ENCODE measurements at places on chromosomes 5 and 9.

- no peak for DNase-seq
Observed at GRCh38 chr9:136508729-136509500, 26.1 kb upstream of the SEC16A start.

DNA sequence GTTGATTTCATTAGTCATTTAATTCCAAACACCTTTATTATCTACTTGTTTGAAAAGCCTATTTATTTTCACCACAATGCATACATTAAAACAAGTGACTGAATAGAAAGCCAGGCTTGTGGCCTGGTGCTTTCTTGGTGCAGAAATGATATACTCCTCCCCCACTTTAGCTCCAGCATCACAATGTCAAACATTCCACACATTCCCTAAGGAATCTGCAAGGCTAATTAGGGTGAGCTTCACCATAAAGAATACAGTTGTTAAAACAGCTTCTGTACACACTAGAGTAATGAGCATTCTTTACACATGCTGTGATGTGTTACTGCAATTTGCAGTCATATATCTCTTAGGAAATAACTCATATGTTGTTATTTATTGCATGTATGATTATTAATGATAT lies 705.7 kb downstream of the CETN3 start:
- DNase-seq: no peak

DNA sequence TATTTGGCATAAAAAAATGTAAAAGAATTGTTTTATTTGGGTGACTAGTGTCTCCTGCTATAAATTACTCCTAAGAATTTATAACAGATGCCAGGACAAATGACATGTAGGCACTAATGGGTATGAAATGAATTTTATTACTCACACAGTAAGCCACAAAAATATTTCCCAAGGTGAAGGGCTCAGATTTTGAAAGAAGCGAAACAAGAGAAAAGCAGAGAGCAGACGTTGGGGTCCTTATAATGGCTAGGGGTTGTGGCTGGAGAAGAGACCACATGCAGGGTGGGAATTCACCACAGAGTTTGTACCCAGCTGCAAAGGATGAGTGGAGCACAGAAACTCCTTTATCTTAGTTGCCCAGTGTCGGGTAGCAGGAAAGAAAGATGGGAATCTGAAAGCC lies 45.0 kb upstream of the PRR16 start:
- no peak for DNase-seq

GRCh38 chr5:73902327-73903051 lies 276.5 kb downstream of the ARHGEF28 start:
- no peak for DNase-seq

GRCh38 chr9:135514342-135515082 lies 6.7 kb upstream of the LCN1 start:
- no peak for DNase-seq

- no peak for DNase-seq
Observed at GRCh38 chr9:127049581-127049980, 72.9 kb downstream of the ANGPTL2 start.

DNA sequence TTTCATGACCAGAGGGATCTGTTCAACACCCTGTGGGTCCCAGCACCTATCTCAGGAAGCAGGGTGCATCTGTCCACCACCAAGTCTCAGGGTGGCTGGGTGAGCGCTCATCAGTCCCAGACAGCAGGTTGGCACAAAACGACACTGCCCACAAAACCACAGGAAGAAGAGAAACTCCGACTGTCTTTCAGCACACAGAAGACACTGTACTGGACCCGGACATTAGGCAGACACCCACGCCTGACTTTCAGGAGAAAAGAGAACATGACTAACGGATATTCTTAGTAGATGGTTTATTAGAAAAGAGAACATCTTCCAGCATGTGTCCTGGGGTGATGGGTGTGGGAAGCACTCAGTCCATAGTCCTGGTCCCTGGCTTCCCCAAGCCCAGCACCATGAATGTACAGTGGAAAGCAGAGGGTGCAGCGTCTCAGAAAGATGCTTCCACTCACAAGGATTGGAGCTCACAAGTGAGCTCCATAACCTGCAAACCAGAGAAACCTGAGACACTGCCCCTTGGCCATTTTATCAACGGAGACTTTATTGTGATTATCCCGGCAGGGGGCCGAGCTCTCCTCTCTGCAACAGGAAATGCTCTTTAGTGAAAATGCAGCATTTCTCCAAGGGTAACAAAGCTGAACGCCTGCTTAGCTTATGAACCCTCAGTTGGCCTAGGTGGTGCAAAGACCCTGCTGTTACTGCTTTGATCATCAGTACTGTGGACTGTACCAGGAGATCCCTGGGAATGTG lies 35.8 kb upstream of the LCP2 start:
- no peak for DNase-seq

DNA sequence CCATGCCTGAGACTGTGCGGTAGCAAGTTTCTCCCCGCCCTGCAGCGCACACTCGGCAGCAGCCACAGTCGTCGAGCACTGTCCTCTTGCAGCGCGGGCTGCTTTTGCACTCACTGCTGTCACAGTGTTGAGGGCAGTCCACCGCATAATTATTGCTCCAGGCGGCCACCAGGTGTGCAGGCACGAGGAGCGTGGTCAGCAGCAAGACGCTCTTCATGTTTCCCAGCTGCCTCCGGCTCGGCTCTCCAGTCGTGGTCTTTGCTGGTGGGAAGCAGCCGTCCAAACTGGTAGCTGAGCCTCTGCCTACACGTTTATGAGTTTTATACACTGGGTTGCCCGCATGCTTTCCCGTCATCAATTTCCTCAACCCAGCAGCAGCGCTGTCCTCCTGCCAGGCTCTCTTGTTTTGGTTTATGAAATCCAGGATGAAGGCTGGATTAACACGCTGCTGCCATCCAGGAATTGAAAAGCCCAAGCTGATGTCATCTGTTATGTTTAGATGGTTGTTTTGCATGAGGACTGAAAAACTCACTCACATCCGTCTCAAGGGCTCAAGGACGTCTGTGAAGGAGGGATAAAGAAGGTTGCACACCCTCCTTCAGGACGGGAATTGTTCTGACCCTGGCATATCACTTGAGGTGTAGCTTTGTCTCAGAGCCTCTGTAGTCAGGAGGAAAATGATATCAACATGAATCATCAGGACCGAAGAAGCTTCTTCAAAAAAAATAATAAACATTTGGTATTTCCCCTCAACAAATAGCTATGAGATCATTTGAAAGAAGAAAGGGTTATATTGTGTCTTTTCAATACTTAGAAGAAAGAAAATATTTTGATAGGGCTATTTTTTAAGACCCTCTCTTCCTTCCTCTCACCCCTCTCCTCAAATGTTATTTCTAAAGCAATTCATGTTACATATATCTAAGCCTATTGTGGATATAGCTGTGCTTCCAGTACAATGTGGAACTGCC lies at the start of gene ESM1:
TSS of gene ESM1 (minus strand) at position 293 of the 968 bp plus-strand sequence. CDS start at position 217, 76 bp downstream.
- no peak for DNase-seq

GRCh38 chr5:43000914-43001313 lies 39.2 kb downstream of the ANXA2R start:
- DNase-seq: no peak

- DNase-seq: no peak
Observed at GRCh38 chr5:176642675-176643490, 4.4 kb upstream of the TSPAN17 start.

- no peak for DNase-seq
Observed at GRCh38 chr5:110957934-110958333, 113.6 kb upstream of the TSLP start.

GRCh38 chr5:123037104-123037418 lies 536 bp upstream of the PPIC start:
- DNase-seq: no peak

GRCh38 chr5:150624334-150625163 lies 15.9 kb upstream of the SYNPO start:
- DNase-seq: no peak

Measured in activated naive CD4-positive, alpha-beta T cell (primary cell).